ENCODE measurements at places on chromosomes 4 and X. TPM values are rescaled to one million over a fixed set of nuclear protein-coding genes. Genes with fewer than 3 reads are reported as not detected.

DNA sequence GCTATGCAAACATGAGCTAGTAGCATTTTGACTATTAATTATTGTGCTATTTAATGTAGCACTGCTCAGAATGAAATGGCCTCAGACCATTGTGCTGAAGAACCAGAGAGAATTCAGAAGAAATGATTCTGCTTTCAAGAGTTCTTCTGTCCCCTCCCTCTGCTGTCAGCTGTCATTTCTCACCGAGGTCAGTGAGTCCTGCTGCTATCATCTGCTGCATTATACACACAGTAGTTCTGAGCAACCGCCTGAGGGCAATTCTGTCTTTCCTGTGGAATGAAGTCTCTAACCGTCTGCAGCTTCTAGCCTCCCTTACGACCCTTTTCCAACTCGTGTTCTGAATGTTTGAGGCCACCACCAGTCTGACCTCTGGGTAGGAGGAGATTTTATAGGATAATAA lies 249.4 kb downstream of the HNRNPD start:
- no peak for DNase-seq

DNA sequence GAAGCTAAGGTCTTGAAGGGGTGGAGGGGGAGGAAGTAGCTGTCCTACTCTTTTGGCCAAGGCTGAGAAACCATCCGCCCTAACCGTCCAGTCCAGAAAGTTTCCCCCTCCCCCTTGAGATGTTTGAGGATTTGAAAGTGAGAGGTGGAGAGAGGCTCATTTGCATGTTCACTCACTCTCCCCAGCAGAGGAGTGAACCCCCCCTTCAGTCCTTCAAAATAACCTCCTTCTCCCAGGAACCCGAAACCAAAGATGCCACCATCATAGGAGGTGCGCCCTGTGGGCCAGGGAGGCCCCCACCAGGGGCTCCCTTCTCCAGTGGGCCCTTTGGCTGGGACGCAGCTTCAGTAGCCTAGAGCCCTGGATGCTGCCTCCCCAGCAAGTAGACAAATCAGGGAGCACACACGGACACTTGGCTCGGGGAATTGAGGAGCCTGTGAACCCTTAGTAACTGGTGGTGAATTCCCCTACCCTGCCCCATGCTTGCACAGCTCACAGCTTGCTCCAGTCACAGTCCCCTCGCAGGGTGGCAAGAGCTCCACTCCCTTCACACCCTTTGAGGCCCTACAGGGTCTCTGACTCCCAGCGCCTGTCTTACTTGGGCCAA lies 25.6 kb downstream of the ELF4 start:
- DNase-seq = no peak

GRCh38 chrX:50071494-50071893 lies 129.3 kb downstream of the AKAP4 start:
- no peak for DNase-seq

DNA sequence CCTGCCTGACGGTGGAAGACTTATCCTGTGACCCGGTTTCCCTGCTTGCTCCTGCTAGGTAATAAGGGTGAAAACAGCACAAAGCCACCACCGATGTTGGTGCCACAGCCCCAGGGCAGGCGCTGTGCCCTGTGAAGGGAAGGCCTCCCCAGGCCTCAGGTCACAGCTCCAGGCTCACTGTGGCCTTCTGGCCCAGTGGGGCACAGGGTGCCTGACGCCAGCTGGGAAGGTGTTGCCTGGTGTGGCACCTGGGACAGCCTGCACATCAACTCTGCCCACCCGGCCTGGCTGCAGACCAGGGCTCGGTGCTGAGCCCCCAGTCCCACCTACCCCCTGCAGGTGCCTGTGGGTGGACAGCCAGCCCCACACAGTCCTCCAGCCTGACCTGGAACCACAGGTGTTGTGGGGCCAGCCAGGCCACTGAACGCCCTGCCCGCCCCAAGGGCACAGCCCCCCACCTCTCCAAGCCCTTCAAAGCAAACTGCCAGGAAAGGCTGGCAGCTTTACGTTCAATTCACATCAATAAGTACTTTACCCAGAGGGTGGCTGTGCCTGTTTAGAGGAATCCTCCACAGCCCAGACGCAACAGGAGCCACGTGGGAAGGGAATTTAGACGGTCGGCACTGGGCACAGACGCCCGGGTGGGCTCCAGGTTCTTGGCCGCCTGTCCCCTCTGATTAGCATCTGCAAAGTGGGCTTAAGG lies 54.3 kb downstream of the ZFYVE28 start:
- DNase-seq = no peak

GRCh38 chr4:138408758-138409157 lies 166.6 kb upstream of the SLC7A11 start:
- DNase-seq = no peak

DNA sequence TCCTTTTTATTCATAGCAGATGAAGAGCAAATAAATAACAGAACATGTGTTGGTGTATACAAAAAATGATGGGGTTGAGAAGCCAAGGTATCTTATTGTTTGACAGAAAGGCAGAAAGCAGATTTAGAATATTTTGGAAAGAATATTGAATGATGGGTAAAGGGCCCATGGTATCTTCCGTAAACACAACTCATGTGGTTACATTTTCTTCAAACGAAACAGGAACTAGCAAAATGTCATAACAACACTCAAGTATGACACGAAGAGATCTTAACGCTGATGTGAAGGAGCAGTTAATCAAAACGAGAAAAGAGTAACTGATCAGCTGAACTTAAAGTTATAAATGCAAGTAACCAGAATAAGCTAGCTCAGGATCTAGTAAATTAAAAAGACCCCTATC lies 195.7 kb upstream of the GK2 start:
- no peak for DNase-seq

MAGEA9B gene
- not detected for total RNA-seq

SPOCK3 gene
- total RNA-seq = 1.9 TPM
